Fibroblast of skin of back (primary cell): ENCODE measurements at places on chromosomes 1 and 21.
A peak's percentile ranks its signal among the peaks of the same experiment; 100 is the strongest.

- peak; percentile 43 for DNase-seq
These were observed 58.9 kb downstream of the VPS26C start for GRCh38 chr21:37208056-37208721.

DNA sequence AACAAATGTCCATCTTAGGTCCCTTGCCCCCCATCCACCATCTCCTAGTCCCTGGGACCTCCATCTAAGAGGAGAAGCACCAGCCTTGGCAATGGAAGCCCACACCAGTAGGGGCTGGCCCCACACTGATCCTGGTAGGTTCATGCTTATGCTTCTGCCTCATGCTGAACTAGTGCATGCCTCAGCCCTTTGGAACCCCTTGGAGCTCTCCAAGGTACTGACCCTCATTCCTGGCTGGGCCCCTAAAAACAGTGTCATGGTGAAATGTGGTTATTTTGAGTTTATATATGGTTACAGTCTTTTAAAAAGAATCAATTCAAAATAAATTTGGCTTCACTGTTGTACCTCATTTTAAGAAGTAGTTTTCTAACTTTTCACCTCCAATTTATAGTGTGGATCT is 108.3 kb downstream of the HIVEP3 start:
- peak; percentile 63 for DNase-seq

DNA sequence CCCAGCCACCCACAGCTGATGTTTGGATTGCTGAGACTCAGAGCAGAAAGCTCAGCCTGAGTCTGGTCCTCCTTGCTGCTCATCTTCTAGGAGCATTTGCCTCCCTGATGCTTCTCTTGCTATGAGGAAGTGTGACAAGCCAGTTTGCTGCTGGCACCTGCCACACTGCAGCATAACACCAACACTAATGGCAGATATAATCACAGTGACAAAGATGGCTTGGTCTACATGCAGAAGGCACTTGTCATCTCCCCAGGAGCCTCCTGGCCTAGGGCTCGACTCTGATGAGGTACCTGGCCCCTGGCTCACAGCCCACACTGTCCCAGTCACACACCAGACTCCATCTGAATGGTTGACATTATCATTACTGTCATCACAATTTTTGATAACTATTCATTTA is 13.9 kb upstream of the PSMB2 start:
- DNase-seq: no peak

DNA sequence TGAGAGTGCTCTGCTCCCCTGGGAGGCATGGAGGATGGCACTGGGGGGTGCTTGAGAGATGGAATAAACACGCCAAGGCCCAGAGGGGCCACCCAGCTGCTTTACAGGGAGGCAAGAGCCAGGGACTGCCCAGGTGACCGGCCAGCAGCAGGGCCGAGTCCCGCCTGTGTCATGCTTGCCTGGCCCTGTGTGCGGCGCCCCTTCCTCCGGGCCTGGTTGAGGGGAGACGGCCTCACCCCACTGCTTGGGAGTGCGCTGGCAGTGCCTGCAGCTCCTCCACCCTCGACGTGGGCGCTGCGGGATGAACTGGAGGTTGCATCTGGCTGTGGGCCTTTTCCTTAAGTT is 33.1 kb upstream of the COL6A2 start:
- DNase-seq: no peak

DNA sequence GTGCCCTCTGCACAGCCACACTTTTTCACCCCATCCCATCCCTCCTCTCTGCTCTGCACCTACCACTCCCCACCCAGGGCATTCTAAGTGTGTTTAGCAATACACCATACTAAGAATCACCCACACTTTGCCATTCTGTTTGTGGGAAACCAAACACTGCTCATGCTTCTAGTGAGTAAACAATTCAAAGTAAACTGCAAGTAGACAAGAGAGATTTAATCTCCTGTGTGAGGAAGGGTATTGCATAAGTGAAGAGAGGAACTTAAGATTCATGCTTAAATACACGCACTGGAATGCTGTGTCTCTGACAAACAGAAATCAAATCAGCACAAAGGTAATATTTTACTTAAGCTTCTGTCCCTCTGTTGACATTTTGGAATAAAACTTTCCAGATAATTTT is 4.8 kb upstream of the EDARADD start:
- no peak for DNase-seq

DNA sequence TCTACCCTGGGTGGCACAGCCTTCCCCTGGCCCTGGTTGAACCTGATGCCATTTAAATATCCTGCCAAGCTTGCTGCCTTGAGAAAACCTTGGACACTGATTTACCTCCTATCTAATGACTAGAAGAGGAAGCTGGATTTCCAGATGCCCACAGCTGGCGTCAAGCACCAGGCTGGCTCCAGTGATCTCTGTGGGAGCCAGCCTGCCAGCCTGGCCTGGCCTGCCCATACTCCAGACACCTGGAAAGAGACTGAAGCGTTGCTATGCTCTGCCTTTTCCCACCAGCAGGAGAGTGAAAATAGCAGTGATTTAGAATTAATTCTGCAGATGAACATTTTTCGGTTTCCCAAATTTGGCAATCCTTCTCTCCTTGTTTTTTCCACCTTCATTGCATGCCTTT is 11.5 kb upstream of the EIF4G3 start:
- DNase-seq: no peak

DNA sequence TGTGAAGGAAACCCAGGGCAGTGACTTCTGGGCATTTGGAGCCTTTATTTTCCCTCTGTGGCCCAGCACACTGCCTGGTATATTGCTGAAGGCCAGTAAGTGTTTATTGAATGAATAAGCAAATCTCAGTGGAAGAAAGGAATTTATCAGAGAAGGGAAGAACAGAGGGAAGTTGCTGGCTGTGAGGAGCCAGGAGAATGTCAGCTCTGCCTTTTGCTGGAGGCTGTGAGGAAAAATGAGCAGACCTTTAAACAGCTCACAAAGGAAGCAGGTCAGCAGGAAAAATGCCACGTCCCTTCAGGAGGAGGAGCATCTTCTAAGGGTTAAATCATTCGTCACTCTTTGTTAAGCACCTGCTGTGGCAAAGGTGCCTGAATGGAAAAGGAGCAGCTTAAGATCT is 75.9 kb downstream of the GIPC2 start:
- DNase-seq: peak; percentile 37

DNA sequence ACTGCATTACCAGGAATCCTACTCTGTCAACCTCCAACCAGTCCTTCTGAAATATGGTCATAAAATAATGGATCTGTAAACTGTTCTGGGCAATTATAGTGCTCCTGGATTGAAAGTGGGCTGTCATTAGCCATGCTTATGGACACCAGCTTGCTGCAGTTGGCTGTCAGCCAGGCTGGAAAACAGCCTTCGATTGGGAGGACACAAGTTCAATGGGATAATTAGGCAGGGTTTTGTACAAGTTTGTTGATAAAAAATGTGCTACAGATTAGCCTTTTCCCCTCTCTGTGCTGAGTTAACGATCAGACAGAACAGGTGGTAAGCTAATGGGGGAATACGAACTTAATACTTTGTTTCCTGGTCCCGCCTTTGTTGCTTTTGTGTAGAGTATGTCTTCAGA is 413.9 kb downstream of the DUSP10 start:
- no peak for DNase-seq

- DNase-seq: no peak
These were observed 283.9 kb downstream of the PBX1 start for GRCh38 chr1:164842870-164843269.

DNA sequence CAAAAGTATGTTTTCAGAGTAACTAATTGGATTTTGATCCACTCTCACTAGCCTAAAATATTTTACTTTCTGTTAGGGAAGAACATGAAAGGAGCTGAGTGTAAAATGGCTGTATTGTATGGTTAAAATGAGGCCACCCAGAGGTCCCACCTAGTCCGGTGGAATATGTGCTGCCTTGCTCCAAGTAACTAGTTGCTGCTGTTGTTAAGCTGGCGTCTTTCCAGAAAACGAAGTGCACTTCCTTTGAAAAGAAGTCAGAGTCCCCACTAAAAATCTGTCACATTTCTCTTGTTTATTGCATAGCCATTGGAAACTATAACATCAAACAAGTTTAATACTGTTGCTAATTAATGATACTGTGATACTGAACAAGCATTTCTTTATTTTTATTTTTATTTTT is 3.2 kb downstream of the SLC25A33 start:
- DNase-seq: peak; percentile 40

- no peak for DNase-seq
These were observed 235.7 kb downstream of the BACH1 start for GRCh38 chr21:29534448-29534847.

GRCh38 chr1:12436817-12437599 is 181.0 kb downstream of the DHRS3 start:
- peak; percentile 69 for DNase-seq

- no peak for DNase-seq
These were observed 196.6 kb downstream of the MATN1 start for GRCh38 chr1:30526652-30527345.

- no peak for DNase-seq
These were observed 9.3 kb downstream of the SPRR2G start for GRCh38 chr1:153141377-153141776.

GRCh38 chr1:90154711-90155110 is 159.8 kb downstream of the ZNF326 start:
- no peak for DNase-seq

GRCh38 chr1:174963529-174964125 is 36.1 kb upstream of the CACYBP start:
- DNase-seq: no peak

DNA sequence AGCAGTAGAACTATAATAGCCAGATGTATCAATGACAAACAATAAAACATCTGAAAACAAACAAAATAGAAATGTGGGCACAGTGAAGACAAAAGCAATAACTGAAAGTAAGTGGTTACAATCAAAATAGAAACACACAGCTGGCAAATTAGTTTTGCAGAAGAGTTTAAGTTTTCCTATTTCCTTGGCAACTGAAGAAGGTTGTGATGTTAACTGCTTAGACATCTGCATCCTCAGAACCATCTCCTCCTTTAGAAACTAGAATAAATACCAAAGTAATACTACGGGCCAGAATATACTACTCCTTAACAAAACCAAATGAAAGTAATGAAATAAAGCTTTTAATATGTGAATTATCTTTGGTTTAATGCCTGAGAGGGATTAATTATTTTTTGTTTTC is 605.5 kb downstream of the LTN1 start:
- no peak for DNase-seq

GRCh38 chr1:156096640-156097391 is 14.6 kb upstream of the MEX3A start:
- DNase-seq: peak; percentile 94

DNA sequence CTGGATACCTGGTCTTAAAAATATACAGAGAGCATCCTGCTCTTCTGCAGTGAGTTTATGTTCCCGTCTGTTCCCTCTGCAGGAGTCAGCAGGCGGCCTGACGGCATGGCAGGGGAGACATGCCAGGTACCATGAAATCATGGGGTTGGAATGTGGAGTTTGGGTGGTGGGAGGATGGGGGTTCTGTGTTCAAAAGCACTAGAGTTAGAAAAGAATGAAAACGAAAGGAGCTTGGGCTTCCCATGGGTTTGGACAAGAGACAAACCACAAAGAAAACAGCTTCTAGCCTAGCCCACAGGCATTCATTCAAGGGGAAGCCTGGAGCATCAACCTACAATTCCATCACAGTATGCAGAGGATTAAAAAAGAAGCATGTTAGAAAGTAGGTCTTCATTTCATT is 59.9 kb downstream of the WARS2 start:
- DNase-seq: peak; percentile 97

DNA sequence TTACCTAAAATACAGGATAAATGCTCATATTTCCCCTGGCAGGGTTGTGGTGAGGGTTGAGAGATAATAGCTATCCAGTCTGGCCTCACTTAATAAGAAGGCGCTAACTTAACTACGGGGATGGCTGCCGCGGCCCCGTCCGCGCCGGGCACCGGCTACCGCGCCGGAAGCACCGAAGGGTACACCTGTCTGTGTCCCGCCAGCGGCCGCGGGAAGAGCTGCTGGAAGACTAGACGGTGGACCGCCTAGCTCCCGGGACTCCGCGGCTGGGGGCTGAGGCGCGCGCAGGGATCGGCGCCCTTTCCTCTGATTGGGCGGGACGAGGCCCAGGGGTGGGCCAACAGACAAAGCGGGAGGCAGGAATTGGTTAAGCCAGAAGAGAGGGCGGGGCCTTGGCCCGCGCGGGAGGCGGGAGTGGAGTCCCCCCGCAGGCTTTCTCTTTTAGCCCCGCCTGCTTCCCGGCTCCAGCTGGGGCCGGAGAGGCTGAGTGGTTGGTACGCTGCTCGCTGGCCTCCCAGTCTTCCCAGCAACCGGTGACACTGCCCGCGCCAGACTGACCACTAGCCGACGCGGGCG is at the start of gene ZNF672:
Gene ZNF672 (plus strand): TSS at position 444 of the 576 bp plus-strand sequence. CDS start 9,051 bp downstream, outside the sequence.
- peak; percentile 98 for DNase-seq

DNA sequence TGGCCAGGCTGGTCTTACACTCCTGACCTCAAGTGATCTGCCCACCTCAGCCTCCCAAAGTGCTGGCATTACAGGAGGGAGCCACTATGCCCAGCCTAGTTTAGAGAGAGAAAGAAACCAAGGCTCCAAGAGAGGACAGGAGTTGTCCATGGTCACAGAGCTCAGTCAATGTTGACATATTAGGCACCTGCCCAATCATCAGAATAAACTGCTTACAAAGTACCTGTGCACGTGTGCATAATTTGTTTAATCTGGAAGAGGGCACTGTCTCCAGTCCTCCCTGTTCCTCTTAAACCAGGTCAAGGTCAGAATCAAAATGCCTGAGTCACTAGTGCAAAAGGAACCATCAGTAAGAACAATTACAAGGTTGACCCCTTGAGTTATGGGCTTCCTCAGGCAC is 20.3 kb upstream of the MPZL1 start:
- no peak for DNase-seq

GRCh38 chr1:152899883-152900282 is 8.5 kb upstream of the IVL start:
- no peak for DNase-seq

DNA sequence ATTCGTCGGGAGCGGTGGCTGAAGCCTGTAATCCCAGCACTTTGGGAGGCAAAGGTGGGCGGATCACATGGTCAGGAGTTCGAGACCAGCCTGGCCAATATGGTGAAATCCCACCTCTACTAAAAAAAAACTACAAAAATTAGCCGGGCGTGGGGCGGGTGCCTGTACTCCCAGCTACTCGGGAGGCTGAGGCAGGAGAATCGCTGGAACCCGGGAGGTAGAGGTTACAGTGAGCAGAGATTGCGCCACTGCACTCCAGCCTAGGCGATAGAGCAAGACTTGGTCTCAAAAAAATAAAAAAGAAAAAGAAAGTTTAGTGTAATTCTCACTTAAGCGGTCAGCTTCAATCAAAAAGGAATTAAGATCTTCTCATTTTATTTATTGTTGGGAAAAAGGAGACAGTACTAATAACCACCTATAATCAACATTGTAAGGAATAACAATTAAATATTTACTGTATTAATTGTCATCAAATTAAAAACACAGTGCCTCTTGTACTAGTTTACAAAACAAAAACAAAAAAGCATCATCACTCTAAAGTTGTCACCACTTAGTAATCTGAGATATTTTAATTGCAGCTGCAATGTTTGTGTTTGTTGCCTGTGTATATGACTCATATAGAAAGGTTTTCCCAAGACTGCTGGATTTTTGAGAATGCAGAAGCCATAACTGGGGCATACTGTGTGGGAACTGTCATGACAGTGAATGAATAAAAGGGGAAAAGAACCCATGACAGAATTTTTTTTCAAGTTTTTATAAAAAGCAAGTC is 3.7 kb downstream of the FBXO42 start:
- peak; percentile 88 for DNase-seq
